ENCODE measurements at places on chromosomes 2 and 18. TPM values are rescaled to one million over a fixed set of nuclear protein-coding genes. Genes with fewer than 3 reads are reported as not detected.

The COLEC11 gene
- 0.70 TPM for total RNA-seq

The LCT gene
- 0.05 TPM for total RNA-seq

The EMILIN1 gene
- total RNA-seq = 0.47 TPM

The CHRNA1 gene
- total RNA-seq = not detected

The TMEM169 gene
- total RNA-seq = 0.59 TPM

The TUBA3E gene
- 3.6 TPM for total RNA-seq

The SAG gene
- not detected for total RNA-seq

The FHL2 gene
- 56.6 TPM for total RNA-seq

The YPEL5 gene
- total RNA-seq = 54.9 TPM

The ACTR3 gene
- total RNA-seq = 246 TPM

The SNORC gene
- 9.6 TPM for total RNA-seq

The KCNG2 gene
- not detected for total RNA-seq

The THSD7B gene
- not detected for total RNA-seq

The SCG2 gene
- 0.98 TPM for total RNA-seq

The SFT2D3 gene
- 6.2 TPM for total RNA-seq

The NCOA1 gene
- 7.6 TPM for total RNA-seq

The UGT1A8 gene
- not detected for total RNA-seq

The CAD gene
- 55.7 TPM for total RNA-seq

The ALS2 gene
- total RNA-seq = 9.9 TPM

The LRP2 gene
- 0.06 TPM for total RNA-seq

The FAM237A gene
- total RNA-seq = not detected

The AFF3 gene
- not detected for total RNA-seq

The ALKAL2 gene
- total RNA-seq = not detected

The CWC22 gene
- 10.7 TPM for total RNA-seq

The IGFBP5 gene
- 0.22 TPM for total RNA-seq
